ENCODE measurements at places on chromosomes 16 and 17. TPM values are rescaled to one million over a fixed set of nuclear protein-coding genes. Genes with fewer than 3 reads are reported as not detected.

The CLEC3A gene
- not detected for total RNA-seq

The CDR2L gene
- total RNA-seq = 27.5 TPM

The NRN1L gene
- total RNA-seq = 0.70 TPM

The RNF222 gene
- not detected for total RNA-seq

The LRRC36 gene
- total RNA-seq = not detected

The ARHGAP23 gene
- total RNA-seq = 215 TPM

The ABCC12 gene
- not detected for total RNA-seq

The ENGASE gene
- 11.9 TPM for total RNA-seq

The NETO2 gene
- 10.1 TPM for total RNA-seq

The SIRT7 gene
- total RNA-seq = 18.6 TPM

The LCAT gene
- 21.2 TPM for total RNA-seq

The TP53TG3F gene
- not detected for total RNA-seq

The ITGAL gene
- total RNA-seq = not detected

- no peak for DNase-seq
Observed at GRCh38 chr17:73091770-73092522, 542 bp downstream of the SLC39A11 start.

DNA sequence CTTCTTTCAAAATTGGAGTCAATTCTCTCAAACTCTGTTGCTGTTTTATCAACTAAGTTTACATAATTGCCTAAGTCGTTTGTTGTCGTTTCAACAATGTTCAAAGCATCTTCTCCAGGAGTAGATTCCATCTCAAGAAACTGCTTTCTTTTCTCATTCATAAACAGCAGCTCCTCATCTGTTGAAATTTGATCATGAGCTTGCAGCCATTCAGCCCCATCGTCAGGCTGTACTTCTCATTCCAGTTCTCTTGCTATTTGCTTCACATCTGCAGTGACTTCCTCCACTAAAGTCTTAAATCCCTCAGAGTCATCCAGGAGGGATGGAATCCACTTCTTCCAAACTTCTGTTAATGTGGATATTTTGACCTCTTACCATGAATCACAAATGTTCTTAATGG lies 230.6 kb downstream of the IRF8 start:
- DNase-seq = no peak

DNA sequence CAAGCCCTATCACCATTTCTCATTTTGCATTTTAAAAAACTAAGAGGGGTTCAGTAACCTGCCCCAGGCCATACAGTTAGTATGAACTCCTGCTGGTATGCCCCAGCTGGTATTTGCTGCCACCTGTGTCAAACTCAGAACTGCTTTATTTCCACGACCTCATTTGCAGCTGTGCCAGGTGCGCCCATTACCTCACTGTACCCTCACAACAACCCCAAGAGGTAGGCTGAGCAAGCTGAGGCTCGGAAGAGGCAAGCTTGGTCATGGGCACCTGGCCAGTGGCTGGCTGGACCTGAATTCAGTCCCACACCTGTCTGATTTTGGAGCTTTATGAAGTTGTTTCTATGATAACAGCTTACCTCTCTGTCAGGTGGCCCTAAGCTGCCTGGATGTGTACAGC lies 7.6 kb downstream of the EPN2 start:
- DNase-seq = no peak

DNA sequence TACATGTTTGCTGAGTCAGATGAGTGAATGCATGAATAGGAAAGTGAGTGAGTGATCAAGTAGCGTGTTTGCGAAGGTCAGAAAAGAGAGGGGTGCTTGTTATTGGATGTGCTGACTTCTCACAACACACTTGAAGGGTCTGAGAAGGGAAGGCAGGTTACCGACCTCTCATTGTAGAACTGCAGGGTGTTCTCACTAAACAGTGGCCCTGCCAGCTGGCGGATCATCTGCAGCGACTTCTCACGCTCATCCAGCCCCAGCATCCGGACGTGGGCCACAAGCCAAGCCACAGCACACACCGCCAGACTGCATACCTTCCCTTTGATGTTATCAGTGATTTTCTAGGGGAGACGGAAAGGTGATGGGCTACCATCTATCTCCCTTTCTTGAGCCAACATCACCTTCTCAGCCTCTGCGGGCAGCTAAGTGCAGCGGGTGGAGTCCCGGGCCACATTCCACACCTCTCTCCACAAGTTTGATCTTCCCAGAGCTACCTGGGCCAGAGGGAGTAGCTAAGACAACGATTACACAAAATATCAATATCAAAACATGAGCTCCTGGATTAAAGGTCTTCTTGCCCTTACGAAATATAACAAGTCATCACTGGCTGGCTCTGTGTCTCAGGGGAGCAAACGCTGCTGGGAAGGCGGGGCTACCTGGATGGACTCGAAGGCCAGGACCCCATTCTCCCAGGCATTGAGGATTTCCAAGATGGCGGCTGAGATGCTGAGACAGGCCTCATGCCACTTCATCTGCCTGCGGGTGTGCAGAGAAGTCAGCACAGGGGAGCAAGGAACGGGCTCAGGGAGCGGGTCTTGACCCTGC lies 11.0 kb downstream of the CSF3 start:
- DNase-seq = no peak

DNA sequence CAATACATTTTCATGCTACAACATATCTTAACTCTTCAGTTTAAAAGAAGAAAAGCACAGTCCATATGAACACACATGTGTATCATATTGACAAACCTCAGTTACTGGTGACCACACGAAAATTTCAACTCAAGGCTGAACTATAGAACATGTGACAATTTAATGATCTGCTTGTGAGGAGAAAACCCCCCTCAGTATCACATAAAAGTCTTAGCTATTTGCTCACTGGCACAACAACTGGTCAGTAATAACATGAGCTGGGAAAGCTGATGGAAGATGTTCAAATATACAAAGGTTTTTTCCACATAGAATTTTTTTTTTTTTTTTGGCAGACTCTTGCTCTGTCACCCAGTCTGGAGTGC lies 19.5 kb downstream of the ZNF652 start:
- DNase-seq = no peak

DNA sequence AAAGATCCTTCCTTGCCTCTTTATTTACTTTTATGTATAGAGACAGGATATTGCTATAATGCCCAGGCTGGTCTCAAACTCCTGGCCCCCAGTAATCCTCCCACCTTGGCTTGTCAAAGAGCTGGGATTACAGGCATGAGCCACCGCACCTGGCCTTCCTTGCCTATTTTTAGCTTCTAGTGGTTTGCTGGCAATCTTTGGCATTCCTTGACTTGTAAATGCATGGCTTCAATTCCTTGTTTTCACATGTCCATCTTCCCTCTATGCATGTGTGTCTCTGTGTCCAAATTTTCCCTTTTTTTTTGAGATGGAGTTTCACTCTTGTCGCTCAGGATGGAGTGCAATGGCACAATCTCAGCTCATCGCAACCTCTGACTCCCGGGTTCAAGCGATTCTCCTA lies 22.5 kb downstream of the HEXIM2 start:
- DNase-seq = no peak

GRCh38 chr17:75325348-75325747 lies 36.1 kb upstream of the SLC25A19 start:
- DNase-seq = no peak

GRCh38 chr17:6464446-6465041 lies 20.3 kb downstream of the PIMREG start:
- DNase-seq = no peak

- no peak for DNase-seq
Observed at GRCh38 chr17:63843910-63844677, 1.6 kb upstream of the SMARCD2 start.

GRCh38 chr17:6667516-6667915 lies 16.0 kb downstream of the C17orf100 start:
- no peak for DNase-seq

GRCh38 chr17:50779747-50780353 lies 12.5 kb upstream of the ANKRD40CL start:
- DNase-seq = no peak

DNA sequence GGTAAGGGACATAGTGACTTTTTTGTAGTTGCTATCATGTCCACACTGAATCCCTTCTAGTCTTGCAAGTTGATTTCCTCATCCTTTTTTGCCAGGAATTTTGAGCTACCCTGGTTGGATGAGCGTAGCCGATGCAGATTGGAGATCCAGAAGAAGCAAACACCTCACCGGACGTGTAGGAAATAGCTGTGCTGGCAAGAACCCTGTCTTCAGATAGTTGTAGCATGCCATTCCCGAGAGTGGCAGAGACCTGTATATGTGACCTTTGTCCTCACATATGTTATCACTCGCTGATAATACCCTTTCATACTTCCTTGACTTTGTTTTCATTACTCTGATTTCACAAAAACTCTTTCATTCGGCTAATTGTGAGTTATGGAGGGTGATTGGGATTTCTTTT lies 6.2 kb upstream of the CASC3 start:
- DNase-seq = no peak

- peak; percentile 37 for DNase-seq
Observed at GRCh38 chr16:28910086-28911031, 14.7 kb downstream of the RABEP2 start.

- no peak for DNase-seq
Observed at GRCh38 chr17:2366747-2367494, 29.6 kb downstream of the SGSM2 start.

GRCh38 chr16:16029431-16030011 lies 80.1 kb downstream of the ABCC1 start:
- DNase-seq = peak; percentile 41

GRCh38 chr16:14427371-14427948 lies 202.6 kb downstream of the PARN start:
- no peak for DNase-seq

DNA sequence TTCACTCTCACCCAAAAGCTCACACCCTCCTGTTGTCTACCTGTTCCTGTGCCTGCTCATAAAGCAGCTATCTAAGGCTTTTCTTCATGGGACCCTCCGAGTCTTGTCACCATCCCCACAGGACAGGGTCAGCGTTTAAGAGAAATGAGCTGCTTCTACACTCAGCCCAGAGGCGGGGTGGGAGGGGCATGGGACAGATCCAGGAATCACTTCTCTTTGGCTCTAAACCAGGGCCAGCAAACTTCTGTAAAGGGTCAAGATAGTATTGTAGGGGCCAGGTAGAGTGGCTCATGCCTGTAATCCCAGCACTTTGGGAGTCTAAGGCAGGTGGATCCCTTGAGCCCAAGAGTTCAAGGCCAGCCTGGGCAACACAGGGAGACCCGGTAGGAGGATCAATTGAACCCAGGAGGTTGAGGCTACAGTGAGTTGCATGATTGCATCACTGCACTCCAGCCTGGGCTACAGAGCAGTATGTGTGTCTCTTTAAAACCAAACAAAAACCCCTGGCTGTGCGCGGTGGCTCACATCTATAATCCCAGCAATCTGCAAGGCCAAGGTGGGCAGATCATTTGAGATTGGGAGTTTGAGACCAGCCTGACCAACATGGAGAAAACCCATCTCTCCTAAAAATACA lies 23.2 kb upstream of the KLHL11 start:
- DNase-seq = no peak
